GM23338 (cell line): ENCODE measurements at places on chromosomes 6 and 20.

DNA sequence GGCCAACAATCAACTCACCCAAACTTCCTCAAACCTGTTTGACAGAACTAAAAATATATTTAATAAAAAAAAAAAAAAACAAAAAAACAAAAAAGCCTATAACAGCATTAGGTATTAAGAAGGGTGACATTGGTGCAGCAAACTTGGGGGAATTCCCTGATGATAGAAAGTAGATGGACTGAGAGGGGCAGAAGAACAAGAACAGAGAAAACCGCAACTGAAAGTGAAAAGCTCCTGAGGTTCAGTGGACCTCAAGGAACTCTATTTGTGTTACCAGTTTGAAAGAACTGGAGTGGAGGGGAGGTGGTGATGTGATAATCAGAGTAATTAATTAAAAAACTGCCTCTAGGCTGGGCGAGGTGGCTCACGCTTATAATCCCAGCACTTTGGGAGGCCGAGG lies 53.8 kb downstream of the MACROD2 start:
- DNase-seq, result no peak

- no peak for DNase-seq
Observed at GRCh38 chr6:81838031-81838430, 85.5 kb upstream of the TENT5A start.

GRCh38 chr6:42979523-42980177 lies 669 bp upstream of the PEX6 start:
- no peak for DNase-seq

- DNase-seq, result no peak
Observed at GRCh38 chr6:36929152-36929551, 25.4 kb upstream of the PI16 start.

DNA sequence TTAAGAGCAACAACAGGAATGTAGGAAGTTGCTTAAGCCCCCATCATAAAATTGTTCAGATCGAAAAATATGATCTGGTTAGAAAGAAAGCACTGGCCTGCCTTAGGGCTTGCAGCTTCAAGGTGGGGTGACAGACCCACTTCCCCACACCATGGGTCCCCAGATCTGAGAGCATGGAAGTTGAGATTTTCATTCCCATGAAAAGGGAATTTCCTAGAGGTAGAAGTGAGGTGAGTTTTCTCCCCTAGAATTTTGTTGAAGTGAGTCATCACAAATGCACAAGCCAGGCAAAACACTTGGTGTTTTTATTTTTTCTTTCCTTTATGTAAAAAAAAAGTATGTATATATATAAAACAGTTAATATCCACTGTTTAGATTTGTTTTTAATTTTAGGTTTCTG lies 213.6 kb upstream of the SUPT3H start:
- no peak for DNase-seq

DNA sequence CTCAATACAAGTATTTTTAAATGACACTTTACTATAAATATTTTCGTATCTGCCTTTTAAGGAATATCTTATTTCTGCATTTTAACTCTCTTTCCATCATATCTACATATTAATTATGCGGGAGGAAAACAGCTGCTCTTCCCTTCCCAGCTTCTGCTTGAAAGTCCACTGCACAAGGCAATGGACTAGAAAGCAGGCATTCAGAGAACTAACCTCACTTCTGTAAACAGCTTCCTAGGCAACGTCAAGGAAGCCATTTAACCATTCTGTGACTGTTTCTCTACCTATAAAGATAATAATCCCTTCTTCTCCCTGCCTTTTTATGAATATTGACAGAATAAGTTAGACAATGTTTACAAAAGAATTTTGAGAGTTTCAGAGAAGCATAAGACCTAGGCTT lies 319.4 kb downstream of the BTBD9 start:
- no peak for DNase-seq

GRCh38 chr6:6843057-6843627 lies 254.6 kb downstream of the LY86 start:
- no peak for DNase-seq

DNA sequence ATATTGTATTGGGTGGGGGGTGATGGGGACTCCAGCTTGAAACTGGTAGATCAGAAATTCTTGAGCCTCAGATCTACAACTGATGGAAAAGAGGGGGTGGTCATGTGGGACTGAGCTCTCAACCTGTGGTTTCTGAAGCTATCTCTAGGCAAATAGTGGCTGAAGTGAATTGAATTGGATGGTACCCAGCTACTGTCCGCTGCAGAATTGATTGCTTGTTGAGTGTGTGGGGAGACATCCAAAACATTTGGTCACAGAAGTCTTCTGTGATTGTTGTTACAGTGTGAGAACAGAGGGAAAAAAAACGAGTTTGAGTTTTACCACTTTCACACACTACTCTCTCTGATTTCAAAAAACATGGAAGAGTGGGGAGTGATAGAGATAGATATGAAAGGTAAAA lies 14.8 kb downstream of the CDS2 start:
- DNase-seq, result no peak
